Thyroid gland (tissue), 4 donors: ENCODE measurements at places on chromosomes 2 and 18.
A peak's percentile ranks its signal among the peaks of the same experiment; 100 is the strongest.

DNA sequence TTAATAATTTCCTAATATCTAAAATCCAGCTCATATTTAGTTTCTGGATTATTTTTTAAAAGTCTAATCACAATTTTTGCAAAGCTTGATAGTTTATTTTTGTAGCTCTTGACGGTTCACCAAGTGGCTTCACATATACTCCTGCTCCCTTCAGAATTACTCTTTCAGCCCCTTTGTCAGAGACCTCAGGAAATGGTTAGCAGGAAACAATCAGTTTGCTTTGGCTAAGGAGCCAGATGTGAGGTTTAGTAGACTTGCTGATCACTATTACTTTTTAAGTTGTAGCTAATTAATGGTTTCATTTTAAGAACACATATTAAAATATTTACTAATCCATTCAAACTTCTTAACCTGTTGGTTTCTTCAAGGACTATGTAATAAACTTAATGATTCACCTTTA, 2.3 kb downstream of the RBBP8 start:
- peaks cover 9% of the 10 kb centered on the region for H3K4me1 ChIP-seq
- no peak overlapping the region for H3K4me3 ChIP-seq
- peaks cover 3% of the 10 kb centered on the region for H3K36me3 ChIP-seq
- H3K27ac ChIP-seq, result no peak overlapping the region
- H3K27me3 ChIP-seq, result no peaks in the 10 kb centered on the region
- DNase-seq, result no peak

- H3K27ac ChIP-seq, result no peak overlapping the region
- no peaks in the 10 kb centered on the region for H3K27me3 ChIP-seq
- DNase-seq, result no peak
- no peaks in the 10 kb centered on the region for H3K36me3 ChIP-seq
Observed at GRCh38 chr2:127630096-127630863, 15.7 kb upstream of the GPR17 start.

DNA sequence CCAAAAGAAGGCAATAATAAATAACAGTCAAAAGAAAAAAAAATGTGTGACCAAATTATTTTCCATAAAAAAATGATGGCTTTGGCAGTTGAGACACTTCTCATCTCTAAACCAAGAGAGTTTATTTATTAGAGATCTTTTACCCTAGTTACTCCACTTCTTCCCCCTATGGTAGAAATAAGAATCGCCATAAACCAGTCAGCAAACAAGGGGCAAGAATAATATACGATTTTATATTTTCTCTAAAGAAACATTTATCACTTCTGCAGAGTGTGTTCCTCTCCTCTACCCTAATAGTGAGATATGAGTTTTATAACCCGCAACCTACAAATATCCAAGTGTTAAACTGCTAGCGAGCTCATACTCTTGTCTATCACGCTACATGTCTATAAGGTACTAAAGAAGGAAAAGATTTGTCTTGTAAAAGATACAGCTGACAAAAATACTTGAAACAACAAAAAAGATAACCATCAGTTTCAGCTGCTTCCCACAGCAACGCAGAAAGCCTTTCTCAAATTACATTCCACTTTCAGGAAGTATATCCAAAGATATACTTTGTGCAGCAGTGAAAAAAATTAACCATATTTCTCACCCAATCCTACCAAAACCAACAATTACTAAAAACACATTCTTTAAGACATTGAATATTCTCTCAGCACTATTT, 2.3 kb downstream of the RNF103 start:
- DNase-seq, result no peak
- peaks cover 12% of the 10 kb centered on the region for H3K4me1 ChIP-seq
- H3K27ac ChIP-seq, result no peak overlapping the region
- H3K36me3 ChIP-seq, result peaks cover 6% of the 10 kb centered on the region
- no peak overlapping the region for H3K4me3 ChIP-seq
- H3K27me3 ChIP-seq, result no peaks in the 10 kb centered on the region

DNA sequence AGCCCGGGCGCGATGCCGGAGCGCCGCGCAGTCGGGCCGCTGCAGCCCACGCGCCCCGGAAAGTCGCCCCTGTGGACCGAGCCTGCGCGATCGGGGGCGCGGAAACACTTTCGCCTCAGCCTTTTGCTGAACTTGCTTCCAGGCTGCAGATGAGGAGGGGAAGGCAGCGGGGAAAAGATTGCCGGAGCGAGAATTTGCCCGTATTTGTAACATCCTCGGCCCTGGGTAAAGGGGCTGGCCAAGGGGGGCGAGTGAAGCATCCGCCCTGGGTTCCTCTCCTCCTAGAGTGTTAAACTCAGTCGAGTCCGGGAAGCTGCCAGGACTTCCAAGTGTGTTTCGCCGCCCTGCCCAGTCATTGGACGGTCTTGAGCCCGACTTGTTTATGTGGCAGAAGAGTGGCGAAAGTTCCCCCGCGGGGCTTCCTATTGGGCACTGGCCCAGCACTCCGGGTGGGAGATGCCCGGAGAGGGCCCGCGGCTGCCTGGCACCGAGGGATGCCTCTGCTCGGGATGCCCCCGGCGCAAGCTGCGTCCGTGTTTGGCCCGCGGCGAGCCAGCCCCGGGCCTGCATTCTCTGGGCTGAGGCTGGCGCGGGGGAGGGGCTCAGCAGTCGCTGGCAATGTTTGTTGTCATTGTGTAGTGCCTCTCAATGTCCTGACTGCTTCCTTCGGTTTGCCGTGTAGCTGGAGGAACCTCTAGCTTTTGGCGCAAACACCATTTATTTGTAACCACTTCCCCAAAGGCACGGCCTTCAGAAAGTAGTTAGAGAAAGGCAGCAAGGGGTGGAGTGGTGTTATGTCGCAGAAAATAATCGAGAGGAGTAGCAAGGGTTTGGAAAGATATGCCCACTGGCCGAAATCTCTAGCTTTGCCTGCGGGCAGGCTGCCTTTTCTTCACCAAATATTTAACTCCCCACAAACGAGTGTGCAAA, 1.1 kb downstream of the CYBRD1 start:
- H3K4me3 ChIP-seq, result peak overlapping the region; percentile 94
- H3K36me3 ChIP-seq, result no peaks in the 10 kb centered on the region
- DNase-seq, result peak; percentile 92
- peak overlapping the region; percentile 89 for H3K27ac ChIP-seq

GRCh38 chr18:79812052-79812451, 14.3 kb downstream of the KCNG2 start:
- no peak overlapping the region for H3K4me3 ChIP-seq
- H3K4me1 ChIP-seq, result no peaks in the 10 kb centered on the region
- no peak overlapping the region for H3K27ac ChIP-seq
- DNase-seq, result no peak

- no peak overlapping the region for H3K27ac ChIP-seq
- H3K4me3 ChIP-seq, result no peak overlapping the region
- no peaks in the 10 kb centered on the region for H3K27me3 ChIP-seq
- H3K36me3 ChIP-seq, result peaks cover 14% of the 10 kb centered on the region
- DNase-seq, result no peak
Observed at GRCh38 chr2:101872480-101872879, 119.3 kb upstream of the IL1R2 start.

DNA sequence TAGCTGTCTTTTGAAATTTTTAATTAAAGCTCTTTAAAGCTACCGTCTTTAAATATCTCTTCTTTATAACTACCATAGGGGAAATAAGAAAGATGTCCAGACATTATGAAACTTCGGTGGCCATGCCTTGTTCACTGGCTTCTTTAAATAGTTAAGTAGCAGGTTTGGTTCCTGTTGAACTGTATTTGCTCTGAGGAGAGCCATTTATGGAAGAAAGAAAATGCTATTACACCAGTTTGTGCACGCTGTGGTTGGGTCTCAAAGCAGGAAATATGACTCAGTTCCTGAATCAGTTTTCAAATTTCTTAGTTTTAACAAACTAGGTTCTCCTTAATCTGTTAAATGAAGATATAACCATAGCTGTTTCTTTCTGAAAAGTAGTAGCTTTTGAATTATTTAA, 12.2 kb downstream of the ARPC2 start:
- no peaks in the 10 kb centered on the region for H3K27me3 ChIP-seq
- peaks cover 12% of the 10 kb centered on the region for H3K4me1 ChIP-seq
- H3K27ac ChIP-seq, result no peak overlapping the region
- no peak overlapping the region for H3K4me3 ChIP-seq
- H3K36me3 ChIP-seq, result peaks cover 54% of the 10 kb centered on the region

GRCh38 chr18:49227441-49228165, 232.8 kb downstream of the DYM start:
- H3K36me3 ChIP-seq, result no peaks in the 10 kb centered on the region
- no peaks in the 10 kb centered on the region for H3K4me1 ChIP-seq
- no peak overlapping the region for H3K27ac ChIP-seq
- H3K4me3 ChIP-seq, result no peak overlapping the region

GRCh38 chr2:72932045-72932740, 14.9 kb downstream of the EMX1 start:
- no peak for DNase-seq
- H3K36me3 ChIP-seq, result no peaks in the 10 kb centered on the region
- no peaks in the 10 kb centered on the region for H3K4me1 ChIP-seq
- H3K4me3 ChIP-seq, result no peak overlapping the region
- no peaks in the 10 kb centered on the region for H3K27me3 ChIP-seq
- H3K27ac ChIP-seq, result no peak overlapping the region

DNA sequence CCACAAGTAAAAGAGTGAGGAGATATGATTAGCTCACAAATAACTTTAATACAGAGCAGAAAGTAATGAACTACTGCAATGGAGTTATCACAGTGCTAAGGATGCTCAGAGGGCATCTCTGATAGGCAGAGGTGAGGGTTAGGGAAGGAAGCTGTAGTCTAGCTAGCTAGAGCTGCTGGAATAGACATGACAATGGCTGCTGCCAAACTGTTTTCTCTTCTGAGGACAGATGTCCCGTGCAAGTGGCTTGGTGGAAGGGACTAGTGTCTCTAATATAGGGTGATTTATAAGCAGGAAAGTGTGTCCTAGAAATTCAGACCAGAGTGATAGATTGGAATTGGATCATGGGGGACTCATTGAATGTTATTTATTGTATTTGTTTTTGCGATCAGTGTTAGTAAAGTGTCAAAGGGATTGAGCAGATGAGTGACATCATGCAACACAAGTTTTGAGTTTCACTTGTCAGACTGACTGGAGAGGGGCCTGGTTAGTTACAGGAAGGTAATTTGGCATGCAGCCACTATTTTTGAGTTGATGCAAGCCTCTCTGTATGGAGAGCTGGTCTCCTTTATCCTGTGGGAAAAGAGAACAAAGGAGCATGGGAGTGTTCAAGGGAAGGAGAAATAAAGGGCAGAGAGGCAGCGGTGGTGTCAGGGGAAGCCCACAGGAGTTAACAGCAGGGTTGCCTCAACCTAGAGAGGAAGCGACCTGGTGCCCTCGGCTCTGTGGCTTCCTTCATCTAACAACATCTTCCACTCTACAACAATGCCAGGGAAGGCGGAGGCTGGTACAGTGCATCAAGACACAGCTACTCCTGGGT, 1.9 kb downstream of the CTLA4 start:
- no peak overlapping the region for H3K4me3 ChIP-seq
- H3K4me1 ChIP-seq, result no peaks in the 10 kb centered on the region
- H3K27me3 ChIP-seq, result no peaks in the 10 kb centered on the region

DNA sequence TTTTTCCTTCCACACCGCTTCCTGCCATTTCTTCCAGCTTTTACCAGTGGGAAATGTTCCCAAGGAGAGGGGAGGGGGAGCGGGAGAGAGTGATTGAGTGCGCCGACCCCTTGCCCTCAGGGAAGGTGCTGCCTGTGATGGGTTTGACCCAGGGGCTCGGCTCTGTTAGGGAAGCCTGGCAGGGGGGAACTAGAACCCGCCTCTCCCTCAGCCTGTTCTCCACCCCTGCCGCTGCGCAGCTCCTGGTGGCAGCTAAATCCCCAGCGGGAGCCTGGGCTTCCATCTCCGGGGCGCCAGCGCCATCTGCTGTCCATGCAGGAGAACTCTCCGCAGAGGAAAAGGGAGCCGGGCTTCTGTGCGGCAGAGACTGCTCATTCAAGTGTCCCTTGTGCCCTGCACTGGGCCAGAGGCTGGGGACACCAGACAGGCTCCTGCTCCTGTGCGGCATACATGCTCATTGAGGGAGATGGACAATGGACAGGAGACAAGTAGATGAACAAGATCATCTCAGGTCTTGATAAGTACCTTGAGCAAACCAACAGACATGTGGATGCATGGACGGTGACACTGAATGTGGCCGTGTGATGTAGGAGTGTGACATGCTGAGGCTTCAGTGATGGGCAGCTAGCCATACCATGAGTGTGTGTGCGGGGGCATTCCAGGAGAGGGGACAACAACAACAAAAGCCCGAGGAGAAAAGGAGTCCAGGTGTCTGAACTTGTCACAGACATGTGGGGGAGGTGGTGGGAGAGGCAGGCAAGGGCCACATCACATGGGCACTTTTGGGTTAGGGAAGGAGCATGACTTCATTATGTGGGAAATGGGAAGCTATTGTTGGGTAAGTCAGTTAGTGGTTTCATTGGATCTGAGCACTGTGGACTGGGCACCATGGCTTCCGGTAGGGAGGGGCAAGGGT, 13.3 kb downstream of the CHPF start:
- no peak overlapping the region for H3K27ac ChIP-seq
- no peaks in the 10 kb centered on the region for H3K4me1 ChIP-seq
- H3K4me3 ChIP-seq, result no peak overlapping the region
- H3K36me3 ChIP-seq, result no peaks in the 10 kb centered on the region
- DNase-seq, result peak; percentile 84

DNA sequence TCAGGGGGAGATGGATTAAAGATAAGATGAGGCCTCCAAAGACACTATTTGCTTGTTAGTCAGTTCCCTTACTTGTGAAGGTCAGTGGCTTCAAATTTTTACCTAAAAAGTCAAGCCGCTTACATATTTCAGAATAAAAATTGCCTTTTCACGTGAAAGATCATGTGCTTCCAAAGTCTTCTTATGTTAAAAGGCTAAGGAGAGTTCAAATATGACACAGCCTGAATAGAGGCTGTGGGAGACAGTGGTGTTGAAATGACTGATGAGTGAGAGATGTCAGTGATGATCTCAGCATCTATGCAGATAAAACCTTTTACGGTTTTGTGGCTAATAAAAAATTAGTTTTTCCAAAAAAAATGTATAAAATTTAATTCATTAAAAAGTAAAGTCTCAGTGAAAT, 40.5 kb downstream of the UPP2 start:
- no peak for DNase-seq
- no peak overlapping the region for H3K4me3 ChIP-seq
- H3K27me3 ChIP-seq, result no peaks in the 10 kb centered on the region
- no peaks in the 10 kb centered on the region for H3K36me3 ChIP-seq

- peaks cover 4% of the 10 kb centered on the region for H3K36me3 ChIP-seq
- H3K4me1 ChIP-seq, result no peaks in the 10 kb centered on the region
- DNase-seq, result no peak
- H3K27ac ChIP-seq, result no peak overlapping the region
- H3K27me3 ChIP-seq, result no peaks in the 10 kb centered on the region
- H3K4me3 ChIP-seq, result no peak overlapping the region
Observed at GRCh38 chr2:210452194-210452593, 24.4 kb downstream of the LANCL1 start.
